Activated CD4-positive, alpha-beta memory T cell treated with anti-CD3 and anti-CD28 coated beads for 36 hours (primary cell): ENCODE measurements at places on chromosomes 4 and X. TPM values are rescaled to one million over a fixed set of nuclear protein-coding genes. Genes with fewer than 3 reads are reported as not detected.

DNA sequence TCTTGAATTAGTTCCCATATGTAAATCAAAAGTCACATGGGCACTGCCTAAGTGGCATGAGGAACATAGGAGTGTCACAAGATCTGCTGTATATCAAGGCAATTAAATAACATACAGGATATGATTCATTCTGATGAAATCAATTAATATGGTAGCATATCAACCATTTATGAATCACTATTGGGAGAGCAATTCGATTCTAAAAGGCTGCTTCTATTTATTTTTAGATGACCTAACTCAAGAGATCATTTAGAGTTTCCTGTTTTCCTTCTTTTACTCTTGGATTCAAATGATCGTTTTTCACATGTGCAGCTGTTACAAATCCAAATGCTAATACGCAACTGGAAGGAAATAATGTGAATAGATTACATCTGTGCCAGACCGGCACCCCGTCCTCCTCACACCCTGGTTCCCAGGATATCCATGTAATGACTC, 81.9 kb downstream of the HCCS start:
- no peaks in the 10 kb centered on the region for H3K36me3 ChIP-seq
- H3K4me3 ChIP-seq: no peak overlapping the region
- no peak overlapping the region for H3K27ac ChIP-seq
- H3K4me1 ChIP-seq: no peaks in the 10 kb centered on the region
- no peaks in the 10 kb centered on the region for H3K27me3 ChIP-seq

DNA sequence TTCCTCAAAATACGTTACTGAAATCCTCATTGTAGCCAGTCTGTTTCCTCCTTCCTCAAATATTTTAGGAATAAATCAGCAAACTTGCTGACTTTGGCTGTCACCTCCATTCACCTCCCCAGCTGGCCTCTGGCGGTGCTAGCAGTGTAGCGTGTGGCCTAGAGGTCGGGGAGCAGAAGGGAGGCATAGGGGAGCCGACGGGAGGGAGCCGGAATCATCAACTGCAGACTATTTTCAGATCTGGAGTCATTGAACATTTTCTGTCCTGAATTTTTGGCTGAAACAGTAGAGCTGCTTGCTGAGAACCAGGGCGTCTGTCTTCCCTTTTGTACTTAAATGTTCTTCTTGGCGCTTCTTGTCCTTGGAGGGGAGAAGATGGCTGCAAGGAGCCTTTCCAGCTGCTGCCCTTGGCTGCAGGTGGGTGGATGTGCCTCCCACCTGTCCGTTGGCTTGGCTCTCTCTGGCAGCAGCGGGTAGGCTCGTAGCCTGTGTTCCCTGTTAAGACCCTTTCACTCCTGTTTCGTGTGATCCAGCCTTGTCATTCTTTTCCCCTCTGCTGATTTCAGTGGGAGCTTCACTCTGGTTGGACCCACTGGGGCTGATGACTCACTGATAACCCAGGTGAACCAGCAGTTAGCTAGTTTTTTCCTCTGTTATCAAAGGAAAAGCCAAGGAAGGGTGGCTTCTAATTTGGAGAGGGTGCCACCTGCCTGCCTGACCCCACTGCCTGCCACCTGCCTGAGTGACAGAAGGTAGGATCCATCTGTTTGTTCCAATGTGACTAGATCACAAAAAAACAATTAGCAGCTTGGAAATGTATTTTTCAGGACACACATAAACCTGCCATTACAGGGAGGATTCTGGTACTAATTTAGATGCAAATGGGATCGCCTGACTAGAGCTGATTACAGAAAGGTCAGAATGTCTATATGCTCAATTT, 135.9 kb downstream of the GATB start:
- no peak overlapping the region for H3K4me3 ChIP-seq
- H3K36me3 ChIP-seq: no peaks in the 10 kb centered on the region
- DNase-seq: no peak
- H3K27me3 ChIP-seq: peaks cover 12% of the 10 kb centered on the region

GRCh38 chr4:54687887-54688841, 30.4 kb downstream of the KIT start:
- H3K27me3 ChIP-seq: no peaks in the 10 kb centered on the region
- no peaks in the 10 kb centered on the region for H3K36me3 ChIP-seq
- peaks cover 15% of the 10 kb centered on the region for H3K4me1 ChIP-seq
- no peak for DNase-seq
- no peak overlapping the region for H3K27ac ChIP-seq
- no peak overlapping the region for H3K4me3 ChIP-seq

- H3K27ac ChIP-seq: no peak overlapping the region
- peaks cover 11% of the 10 kb centered on the region for H3K27me3 ChIP-seq
- DNase-seq: no peak
- peaks cover 15% of the 10 kb centered on the region for H3K4me1 ChIP-seq
- H3K4me3 ChIP-seq: no peak overlapping the region
Observed at GRCh38 chrX:30781711-30782444, 107.2 kb downstream of the TAB3 start.

ANOS1 gene
- total RNA-seq: not detected

EDNRA gene
- not detected for total RNA-seq

DNA sequence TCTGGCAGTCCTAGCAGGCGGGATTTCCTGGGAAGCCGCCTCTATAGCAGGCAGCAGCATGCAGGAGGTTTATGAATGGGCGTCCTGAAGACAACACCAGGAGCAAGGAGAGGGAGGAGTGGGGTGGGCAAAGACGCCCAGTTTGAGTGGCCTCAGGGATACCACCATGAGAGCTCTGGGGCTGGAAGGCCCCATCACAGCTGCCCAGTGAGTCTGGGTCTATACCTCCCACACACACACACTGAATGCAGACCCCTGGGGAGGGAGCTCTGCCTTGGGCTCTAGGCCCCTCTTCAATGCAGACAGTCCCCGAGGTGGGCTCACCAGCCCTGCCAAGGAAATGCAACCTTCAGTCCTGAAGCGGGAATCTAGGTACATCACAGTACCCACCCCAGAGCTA, 98.6 kb downstream of the AFAP1 start:
- peaks cover 45% of the 10 kb centered on the region for H3K36me3 ChIP-seq
- H3K4me3 ChIP-seq: no peak overlapping the region
- H3K27me3 ChIP-seq: no peaks in the 10 kb centered on the region
- no peak for DNase-seq
- H3K27ac ChIP-seq: no peak overlapping the region

DNA sequence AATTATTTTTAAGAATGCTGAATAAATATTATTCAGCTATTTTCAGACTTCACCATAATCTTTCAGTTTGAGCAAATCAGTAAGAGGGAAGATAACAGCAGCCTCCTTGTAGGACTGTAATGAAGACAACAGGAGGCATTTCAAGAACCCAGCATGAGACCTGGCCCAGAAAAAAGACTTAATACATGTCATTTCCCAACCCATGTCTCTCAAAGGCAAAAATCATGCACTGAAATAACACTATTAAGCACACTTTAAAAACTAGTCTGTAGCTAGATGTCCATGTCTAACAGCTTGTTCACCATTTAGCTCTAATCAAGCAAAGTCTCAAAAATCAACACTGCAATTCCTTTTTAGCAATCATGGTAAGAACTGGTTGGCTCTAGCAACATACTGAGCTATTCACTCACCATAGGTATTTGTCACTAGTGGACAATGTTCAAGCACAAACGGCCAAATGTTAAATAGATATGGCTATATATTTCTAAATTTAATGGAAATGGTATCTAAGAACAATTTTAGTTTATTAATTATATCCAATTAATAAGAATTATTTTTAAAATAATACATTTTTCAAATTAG, 109.9 kb downstream of the WDFY3 start:
- H3K27ac ChIP-seq: no peak overlapping the region
- no peaks in the 10 kb centered on the region for H3K4me1 ChIP-seq
- no peaks in the 10 kb centered on the region for H3K36me3 ChIP-seq
- no peak overlapping the region for H3K4me3 ChIP-seq
- H3K27me3 ChIP-seq: no peaks in the 10 kb centered on the region
- DNase-seq: no peak

WNK3 gene
- 0.46 TPM for total RNA-seq

TMEM35A gene
- not detected for total RNA-seq

GRCh38 chrX:29318012-29318411, 730.8 kb downstream of the IL1RAPL1 start:
- no peaks in the 10 kb centered on the region for H3K4me1 ChIP-seq
- no peak for DNase-seq
- H3K27ac ChIP-seq: no peak overlapping the region
- H3K4me3 ChIP-seq: no peak overlapping the region

GRCh38 chrX:48278958-48279357, 23.8 kb downstream of the SSX1 start:
- no peak overlapping the region for H3K27ac ChIP-seq
- no peak for DNase-seq
- H3K4me1 ChIP-seq: no peaks in the 10 kb centered on the region
- H3K4me3 ChIP-seq: no peak overlapping the region
- no peaks in the 10 kb centered on the region for H3K27me3 ChIP-seq

- H3K27ac ChIP-seq: no peak overlapping the region
- DNase-seq: no peak
- no peaks in the 10 kb centered on the region for H3K4me1 ChIP-seq
- no peaks in the 10 kb centered on the region for H3K27me3 ChIP-seq
- H3K4me3 ChIP-seq: no peak overlapping the region
Observed at GRCh38 chr4:20017070-20017776, 234.5 kb upstream of the SLIT2 start.

DNA sequence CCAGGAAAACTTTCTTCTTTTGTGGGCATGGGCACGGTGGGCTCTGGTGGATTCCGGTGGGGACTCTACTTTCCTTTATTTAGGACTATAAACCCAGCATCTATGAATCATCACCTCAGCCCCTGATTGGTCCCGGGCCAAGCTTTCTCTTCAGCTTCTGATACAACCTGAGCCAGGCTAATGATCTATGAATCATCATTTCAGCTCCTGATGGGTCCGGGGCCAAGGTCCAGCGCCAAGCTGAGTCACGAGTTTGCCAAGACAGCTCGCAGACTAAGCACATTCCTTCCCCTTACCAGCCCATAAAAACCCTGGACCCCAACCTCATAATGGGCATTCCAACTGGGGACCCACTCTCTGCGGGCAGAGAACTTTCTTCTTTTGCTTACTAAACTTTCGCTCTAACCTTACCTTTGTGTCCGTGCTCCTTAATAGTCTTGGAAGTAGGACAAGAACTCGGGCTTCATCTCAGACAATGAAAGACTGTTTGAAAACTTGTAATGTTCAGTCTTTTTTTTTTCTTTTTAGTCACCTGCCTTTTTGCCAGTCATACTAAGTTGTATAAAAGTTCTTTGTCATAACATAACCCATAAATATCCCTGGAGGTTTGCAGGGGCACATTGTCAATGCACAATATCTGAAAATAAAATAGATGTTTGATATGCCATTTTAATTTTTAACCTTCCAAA, 904.9 kb upstream of the EPHA5 start:
- H3K4me1 ChIP-seq: no peaks in the 10 kb centered on the region
- H3K36me3 ChIP-seq: no peaks in the 10 kb centered on the region
- no peak overlapping the region for H3K4me3 ChIP-seq
- no peak overlapping the region for H3K27ac ChIP-seq
- H3K27me3 ChIP-seq: no peaks in the 10 kb centered on the region

DNA sequence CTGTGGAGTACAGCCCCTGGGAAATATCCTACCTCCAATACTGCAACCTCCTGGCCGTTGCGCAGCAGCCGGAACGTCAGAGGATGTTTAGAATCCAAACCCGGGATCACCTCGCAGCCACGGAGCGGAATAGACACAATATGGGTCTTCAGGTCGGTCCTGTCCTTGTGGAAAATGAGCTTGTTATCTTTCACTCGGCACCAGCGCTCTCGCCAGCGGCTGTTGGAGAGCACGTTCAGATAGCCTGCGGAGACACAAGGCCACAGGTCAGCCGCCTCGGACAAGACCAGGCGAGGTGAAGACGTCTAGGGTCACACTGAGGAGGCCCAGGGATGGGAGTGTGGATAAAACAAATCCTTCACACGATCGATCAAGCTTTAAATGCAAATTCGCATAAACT, 139.3 kb downstream of the AFAP1 start:
- no peaks in the 10 kb centered on the region for H3K27me3 ChIP-seq
- peaks cover 40% of the 10 kb centered on the region for H3K36me3 ChIP-seq
- H3K4me1 ChIP-seq: peaks cover 28% of the 10 kb centered on the region
- H3K4me3 ChIP-seq: no peak overlapping the region

GRCh38 chr4:155371432-155372043, 5.2 kb downstream of the MAP9 start:
- H3K27ac ChIP-seq: no peak overlapping the region
- no peaks in the 10 kb centered on the region for H3K27me3 ChIP-seq

DNA sequence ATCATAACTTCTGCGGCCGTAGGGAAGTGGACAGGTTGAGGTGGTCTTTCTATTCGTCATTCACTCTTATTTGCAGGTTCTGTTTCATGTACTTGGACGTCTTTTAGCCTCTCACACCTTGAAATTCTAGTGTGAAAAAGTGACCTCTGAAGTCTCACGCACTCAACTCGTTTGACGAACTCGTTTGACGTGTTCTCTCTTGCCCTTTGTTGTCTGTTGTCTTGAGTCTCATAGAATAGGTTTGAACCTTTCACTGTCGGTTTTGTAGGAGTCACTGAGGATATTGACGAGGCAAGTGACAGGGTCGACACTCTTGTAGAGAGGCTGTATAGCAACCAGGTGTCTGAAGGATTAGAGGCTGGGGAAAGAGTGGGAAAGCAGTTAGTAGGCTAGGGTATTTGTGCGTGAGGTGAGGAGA, 1.1 kb upstream of the PGRMC2 start:
- peaks cover 9% of the 10 kb centered on the region for H3K36me3 ChIP-seq
- peak overlapping the region; percentile 88 for H3K27ac ChIP-seq
- DNase-seq: no peak

- H3K4me1 ChIP-seq: peaks cover 2% of the 10 kb centered on the region
- no peak for DNase-seq
- no peak overlapping the region for H3K27ac ChIP-seq
- H3K36me3 ChIP-seq: no peaks in the 10 kb centered on the region
Observed at GRCh38 chr4:99120501-99120900, 23.6 kb downstream of the ADH4 start.
